ENCODE measurements at places on chromosomes 1 and 21.

DNA sequence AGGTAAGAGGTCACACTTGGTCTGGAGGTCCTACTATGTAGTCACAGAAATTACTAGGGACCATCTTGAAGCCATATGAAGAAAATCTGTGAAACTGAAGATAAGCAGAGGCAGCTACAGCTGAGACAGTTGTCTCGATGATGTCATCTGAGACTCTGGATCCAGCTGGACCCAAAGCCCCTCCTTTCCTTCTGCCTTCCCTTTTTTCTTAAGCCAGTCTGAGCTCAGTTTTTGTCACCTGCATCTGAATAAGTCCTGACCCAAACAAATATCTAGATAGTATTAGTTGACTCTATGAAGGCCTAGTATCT, 143.3 kb downstream of the ETS2 start:
- DNase-seq, result no peak

DNA sequence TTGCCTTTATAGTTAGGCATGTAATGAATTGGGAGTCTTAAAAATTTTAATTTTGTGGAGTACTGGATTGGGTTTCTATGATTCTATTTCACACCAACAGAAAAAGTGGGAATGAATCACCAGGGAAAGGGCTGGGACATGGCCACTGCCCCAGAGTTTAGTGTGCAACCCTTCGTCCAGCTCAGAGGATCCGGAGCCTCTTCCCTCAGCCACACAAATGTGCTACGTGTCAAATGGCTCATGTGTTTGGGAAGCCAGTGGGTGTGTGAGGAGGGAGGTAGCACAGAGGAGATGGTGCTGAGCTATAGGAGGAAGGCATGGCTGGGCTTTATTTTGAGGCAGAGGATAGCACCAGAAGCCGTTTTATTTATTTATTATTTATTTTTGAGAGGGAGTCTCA, 247.3 kb downstream of the SIPA1L2 start:
- DNase-seq, result no peak

GRCh38 chr1:96384611-96385010, 337.0 kb upstream of the PTBP2 start:
- no peak for DNase-seq

DNA sequence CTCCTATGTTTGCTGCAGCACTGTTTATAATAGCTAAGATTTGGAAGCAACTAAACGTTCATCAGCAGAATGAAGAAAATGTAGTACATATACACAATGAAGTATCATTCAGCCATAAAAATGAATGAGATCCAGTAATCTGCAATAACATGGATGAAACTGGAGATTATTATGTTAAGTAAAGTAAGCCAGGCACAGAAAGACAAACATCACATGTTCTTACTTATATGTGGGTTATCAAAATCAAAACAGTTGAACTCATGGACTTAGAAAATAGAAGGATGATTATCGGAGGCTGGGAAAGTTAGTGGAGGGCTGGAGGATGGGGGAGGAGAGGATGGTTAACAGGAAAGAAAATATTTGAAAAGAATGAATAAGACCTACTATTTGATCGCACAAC, 1017.6 kb downstream of the KCNT2 start:
- DNase-seq, result no peak

GRCh38 chr1:19397217-19397945, 85.3 kb downstream of the SLC66A1 start:
- no peak for DNase-seq

DNA sequence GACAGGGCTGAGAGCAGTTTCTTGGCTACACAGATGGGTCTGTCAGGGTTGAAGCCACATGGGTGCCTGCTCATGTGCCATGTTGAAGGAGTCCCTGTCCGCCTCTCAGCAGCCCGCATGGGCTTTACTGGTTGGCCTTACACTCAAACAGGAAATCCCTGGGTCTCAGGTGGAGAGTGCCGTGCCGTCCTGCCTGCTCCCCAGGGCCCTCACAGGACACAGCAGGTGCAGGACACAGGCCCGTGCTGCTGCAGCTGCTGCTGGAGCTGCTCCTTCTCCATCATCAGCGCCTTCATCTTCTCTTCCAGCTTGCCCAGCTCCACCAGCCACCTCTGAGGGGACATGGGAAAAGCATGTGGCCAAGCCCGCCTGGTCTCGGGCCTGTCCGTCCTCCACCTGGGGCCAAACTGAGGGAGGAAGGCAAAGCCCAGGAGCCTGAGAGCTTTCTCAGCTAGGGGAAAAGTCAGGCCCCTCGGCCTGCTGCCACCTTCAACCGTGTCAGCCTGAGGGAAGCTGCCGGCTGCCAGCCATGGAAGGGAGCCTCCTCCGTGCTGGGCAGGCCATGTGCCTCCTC, 5.5 kb downstream of the SLFNL1 start:
- DNase-seq, result no peak

DNA sequence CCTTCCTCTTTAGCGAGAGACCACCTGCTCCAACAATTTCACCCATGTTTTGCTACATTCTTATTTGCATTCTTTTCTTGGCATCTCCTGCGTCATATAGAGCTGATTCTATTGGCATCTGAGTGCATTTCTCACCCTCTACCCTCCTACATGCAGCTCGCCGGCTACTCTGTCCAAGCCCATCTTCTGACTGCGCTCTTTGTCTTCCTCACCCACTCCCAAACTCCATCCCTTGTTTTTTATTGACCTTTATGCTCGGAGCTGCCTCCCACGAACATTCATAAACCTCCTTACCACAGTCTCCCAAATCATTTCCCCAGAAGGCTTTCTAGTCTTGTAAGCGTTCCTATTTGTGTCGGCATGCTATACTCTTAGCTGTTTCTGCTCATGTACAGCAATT, 33.6 kb upstream of the FMN2 start:
- no peak for DNase-seq

DNA sequence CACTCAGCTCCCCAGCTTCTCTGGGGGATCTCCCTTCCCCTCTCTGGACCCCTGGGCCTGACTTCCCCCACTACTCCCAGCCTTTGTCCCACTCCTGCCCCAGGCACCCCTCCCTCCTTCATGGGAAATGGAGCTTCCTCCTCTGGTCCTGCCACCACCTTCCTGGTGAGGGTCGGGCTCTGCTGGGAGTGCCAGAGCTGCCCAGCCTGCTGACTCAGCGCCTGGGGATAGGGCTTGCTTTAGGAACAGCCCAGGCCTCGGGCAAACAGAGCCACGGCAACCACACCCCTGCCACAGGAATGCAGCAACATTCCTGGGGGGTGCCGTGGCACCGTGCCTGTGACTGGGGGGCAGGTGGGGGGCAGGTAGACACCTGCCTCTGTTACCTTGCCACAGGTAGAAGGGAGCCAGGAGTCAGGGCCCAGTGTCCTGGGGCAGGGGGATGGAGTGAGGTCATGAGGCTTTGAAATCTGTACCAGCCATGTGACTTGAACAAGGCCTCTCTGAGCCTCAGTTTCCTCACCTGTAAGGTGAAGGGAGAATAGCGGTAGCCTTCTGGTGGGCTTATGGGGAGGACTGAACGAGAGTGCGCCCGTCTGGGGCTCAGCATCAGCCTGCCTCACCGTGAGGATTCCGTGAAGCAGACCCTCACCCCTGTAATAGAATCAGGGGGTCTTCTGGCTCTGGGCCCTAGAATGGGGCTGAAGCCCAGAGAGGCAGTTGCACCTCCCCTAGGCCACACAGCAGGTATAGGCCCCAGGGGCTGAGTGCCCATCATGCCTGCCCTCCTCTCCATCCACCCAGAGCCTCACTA, 17.8 kb upstream of the EPHA2 start:
- DNase-seq, result no peak

DNA sequence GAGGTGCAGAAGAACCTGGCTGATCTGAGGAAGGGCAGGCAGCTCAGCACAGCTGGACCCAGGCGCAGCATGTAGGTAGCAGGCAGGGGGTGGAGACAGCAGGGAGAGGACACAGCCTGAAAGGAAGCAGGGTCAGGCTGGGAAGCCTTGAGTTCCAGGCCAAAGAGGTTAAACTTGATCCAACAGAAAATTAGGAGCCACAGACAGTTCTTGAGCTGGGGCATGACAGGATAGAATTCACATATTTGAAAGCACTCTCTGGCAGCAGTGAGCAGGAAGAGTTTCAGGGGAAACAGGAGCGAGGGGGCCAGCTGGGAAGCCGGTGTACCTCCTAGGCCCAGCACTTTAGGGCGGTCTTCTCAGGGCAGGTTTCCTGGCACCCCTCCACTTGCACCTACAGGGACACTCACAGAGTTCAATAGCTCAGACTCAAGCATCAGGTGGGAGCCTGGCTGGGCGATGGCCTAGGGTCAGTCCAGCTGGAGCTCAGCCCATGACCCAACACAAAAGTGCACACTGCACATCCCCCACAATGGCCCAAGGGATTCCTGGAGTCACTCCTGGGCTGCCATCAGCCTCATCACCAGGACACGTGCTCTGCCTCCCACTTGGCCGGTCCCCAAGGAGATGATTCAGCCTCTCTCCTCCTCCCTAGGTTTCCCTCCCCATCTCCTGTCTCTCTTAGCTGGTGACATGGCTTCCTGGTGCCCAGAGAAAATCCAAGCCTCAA, 22.7 kb downstream of the MATN1 start:
- DNase-seq, result peak; percentile 18

- DNase-seq, result no peak
Observed at GRCh38 chr1:36963006-36963405, 71.3 kb downstream of the GRIK3 start.

- no peak for DNase-seq
Observed at GRCh38 chr1:185610954-185611353, 123.2 kb upstream of the HMCN1 start.

DNA sequence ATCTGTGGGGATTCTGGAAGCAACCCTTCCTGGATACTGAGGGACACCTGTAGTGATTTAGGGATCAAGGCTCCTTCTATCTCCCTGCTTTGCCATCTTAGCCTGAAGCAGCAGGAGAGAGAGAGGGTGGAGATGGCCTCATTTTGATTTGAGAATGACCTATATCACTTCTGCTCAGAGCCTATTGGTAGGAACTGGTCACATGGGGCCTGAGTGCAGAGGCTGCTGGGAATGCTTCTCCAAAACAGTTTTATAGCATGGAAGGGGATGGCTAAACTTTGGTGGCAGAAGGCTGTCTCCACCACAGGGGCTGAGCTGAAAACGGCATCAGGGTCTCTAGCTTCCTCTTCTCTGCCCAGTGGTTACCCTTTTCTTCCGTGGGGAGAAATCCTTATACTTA, 105.8 kb downstream of the TBX19 start:
- no peak for DNase-seq

- no peak for DNase-seq
Observed at GRCh38 chr1:220696863-220697231, 6.7 kb downstream of the C1orf115 start.

DNA sequence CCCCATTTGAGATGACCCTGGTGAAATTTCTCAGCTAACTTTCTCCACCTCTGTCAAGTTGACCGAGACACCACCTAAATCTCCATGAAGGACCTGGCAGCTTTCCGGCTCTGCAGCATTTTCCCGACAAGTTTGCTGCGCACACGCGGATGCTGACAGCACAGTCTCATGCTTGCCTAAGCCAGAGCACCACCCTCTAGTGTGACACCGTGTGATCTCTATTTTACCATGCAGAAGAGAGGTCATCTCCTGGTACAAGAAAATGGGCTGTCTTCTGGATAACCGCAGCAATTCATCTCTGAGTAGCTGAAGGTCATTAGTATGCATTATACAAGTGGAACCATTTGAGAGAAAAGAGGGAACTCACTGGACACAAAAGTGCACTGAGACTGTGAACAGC, 38.9 kb upstream of the H6PD start:
- no peak for DNase-seq

- no peak for DNase-seq
Observed at GRCh38 chr21:45089964-45090363, 15.6 kb downstream of the ADARB1 start.

GRCh38 chr1:47554901-47555300, 117.1 kb downstream of the FOXD2 start:
- no peak for DNase-seq

- no peak for DNase-seq
Observed at GRCh38 chr1:209876078-209876800, 48.5 kb downstream of the UTP25 start.

GRCh38 chr1:54987919-54988705, 7.7 kb downstream of the TMEM61 start:
- DNase-seq, result no peak

- DNase-seq, result no peak
Observed at GRCh38 chr21:36539434-36540150, 59.7 kb upstream of the CLDN14 start.

DNA sequence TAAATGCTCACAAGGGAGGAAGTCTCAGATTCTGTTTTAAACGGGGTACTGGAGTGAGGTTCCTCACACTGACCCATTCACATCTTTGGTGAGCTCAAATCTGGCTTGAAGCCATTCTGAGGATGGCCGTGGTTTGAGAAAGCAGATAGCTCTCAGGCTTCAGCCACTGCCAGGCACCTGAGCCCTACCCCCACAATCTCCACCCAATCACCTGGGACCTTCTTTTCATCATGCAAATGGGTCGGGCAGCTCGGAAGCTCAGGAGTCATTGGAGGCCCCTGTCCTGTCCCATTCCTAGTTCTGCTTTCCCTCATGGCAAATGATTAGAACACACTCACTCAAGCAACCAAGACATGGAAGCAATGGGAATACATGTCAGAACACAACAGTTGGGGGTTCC, 141.4 kb upstream of the ETS2 start:
- DNase-seq, result no peak

DNA sequence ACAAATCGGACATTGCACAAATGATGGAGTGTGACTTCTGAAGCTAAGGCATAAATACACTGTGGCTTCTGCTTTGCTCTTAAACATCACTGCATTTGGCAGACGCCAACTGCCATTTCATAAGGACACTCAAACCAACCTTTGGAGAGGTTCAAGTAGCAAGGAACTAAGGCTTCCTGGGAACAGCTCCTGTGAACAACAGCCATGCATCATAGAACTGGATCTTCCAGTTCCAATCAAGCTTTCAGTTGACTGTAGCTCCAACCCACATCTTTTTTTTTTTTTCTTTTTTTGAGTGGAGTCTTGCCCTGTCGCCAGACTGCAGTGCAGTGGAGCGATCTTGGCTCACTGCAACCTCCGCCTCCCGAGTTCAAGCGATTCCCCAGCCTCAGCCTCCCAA, 10.7 kb upstream of the HUNK start:
- no peak for DNase-seq

GRCh38 chr1:161020509-161021164, at the start of gene F11R:
F11R (minus strand) TSS chr1:161021152; CDS start chr1:161021073, 79 bp downstream.
- DNase-seq, result no peak

GRCh38 chr21:37139902-37140301, 66.8 kb downstream of the TTC3 start:
- no peak for DNase-seq

DNA sequence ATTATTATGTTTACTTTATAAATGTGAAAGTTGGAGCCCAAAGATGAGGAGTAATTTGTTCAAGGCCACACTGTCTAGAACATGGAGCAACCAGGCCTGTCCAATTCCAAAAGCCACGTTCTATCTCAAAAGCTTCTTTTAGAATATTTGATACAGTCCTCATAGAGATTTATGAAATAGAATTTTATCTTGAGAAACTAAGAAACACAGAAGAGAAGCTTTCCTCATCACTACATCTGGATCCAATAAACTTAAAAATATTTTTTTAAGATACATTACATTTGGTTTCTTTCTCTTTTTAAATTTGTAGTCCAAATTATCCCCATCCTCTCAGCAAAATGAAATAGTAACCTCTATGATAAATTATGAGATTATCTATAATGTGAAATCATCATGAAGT, 58.9 kb downstream of the DDAH1 start:
- no peak for DNase-seq
